Left colon (tissue), 2 donors: ENCODE measurements at places on chromosomes 4 and X.

DNA sequence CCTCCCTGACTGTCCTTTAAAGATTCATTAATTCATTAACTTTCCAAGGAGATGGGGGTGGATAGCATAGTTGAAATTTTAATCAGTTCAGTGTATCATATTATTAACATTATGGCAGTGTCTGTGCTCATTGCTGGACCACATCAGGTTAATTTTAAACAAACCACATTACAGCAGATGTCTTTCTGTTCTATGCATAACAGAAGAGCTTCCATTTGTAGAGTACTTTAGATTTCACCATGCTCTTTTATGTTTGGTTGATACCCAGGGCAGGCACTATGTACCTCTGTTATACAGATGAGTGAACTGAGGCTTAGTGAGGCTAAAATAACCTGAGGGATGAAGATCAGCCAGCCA, 41.1 kb downstream of the AFF2 start:
- no peak for DNase-seq

DNA sequence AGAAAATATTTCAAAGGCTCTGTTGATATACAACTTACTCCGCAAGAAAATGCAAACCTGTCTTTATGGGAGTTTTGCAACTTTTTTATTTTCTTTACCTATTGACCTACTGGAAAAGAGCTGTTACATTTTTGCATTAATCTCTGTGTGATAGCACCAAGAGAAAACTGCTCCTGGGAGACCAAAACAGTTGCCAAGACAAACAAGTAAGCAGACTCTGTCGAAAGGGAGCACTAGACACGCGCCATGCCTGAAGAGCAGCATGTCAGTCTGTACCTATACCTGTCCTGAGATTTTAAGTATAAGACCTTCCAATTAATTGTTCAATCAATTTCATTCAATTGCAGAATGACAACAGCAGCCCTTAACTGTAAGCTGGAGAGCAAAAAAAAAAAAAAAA, 56.0 kb upstream of the TECRL start:
- DNase-seq = no peak

DNA sequence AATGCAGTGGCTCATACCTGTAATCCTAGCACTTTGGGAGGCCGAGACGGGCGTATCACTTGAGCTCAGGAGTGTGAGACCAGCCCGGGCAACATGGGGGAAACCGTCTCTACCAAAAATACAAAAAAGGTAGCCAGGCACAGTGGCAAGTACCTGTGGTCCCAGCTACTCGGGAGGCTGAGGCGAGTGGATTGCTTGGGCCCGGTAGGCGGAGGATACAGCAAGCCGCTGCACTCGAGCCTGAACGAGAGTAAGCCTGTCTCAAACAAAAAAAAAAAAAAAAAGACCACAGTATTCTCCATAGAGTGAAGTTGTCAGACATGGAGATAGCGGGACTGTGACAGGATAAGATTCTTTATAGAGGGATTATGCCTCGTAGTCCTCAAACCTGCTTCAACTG, 76.1 kb upstream of the SH3RF1 start:
- DNase-seq = no peak

GRCh38 chr4:103204111-103204510, 6.0 kb upstream of the CENPE start:
- no peak for DNase-seq

- no peak for DNase-seq
Measured at GRCh38 chrX:65689377-65689776, 21.9 kb downstream of the MSN start.

DNA sequence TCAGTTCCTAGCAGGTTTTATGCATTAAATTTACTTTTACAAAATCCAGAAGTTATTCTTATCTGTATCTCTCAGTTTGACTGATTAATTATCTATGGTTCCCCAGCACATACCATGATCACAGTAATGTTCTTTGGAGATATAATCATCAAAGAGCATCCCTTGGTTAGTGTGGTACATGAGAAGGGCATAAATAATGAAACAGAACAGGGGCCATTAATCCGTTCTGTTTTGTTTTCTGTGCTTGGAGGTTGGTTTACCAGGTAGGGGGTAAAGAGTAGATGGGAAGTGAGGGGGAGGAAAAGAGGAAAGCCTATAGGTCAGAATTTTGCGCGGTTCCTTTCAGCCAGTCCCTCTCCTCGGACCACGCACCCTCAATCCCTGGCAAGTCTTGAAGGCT, 718.7 kb upstream of the TENM3 start:
- no peak for DNase-seq

DNA sequence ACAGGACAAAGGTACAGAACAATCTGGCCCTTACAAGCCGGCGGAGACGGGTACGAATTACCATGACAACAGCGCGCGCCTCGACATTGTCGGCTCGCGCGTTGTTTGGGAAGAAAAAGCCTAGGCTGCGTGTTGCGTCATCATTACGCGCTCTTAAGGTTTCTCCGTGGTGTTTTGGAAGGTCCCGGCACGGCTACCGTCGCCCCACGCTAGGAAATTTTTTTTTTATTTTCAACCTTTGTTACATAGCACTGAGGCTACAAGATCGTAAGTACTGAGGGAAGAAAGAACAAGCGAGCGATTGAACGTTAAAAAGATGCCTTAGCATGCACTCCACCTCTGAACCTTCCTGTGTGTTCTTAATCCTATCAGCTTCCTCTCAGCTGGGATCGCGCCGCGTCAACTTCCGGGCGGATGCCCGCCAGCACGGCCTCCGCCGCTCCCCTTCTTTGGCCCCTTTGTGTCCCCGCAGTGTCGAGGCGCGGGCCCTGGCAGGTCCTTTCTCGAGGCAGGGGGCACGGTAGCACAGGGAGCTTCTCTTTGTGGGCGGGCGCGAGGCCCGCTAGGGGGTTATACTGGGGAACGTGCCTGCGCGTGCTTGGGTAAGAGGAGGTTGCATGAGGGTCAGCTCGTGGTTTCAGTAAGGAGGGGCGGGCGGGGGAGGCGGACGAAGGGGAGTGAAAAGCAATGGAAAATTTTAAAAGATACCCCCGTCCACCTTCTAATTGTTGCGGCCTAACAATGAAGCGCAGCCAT, at the start of gene SMARCAD1:
SMARCAD1 (plus strand) TSS at position 397 of the 756 bp plus-strand sequence. CDS start 530 bp downstream, outside the sequence.
- peak; percentile 96 for DNase-seq

GRCh38 chr4:57084360-57084759, 25.8 kb downstream of the IGFBP7 start:
- no peak for DNase-seq

GRCh38 chr4:112315446-112315845, 18.3 kb downstream of the ALPK1 start:
- no peak for DNase-seq

DNA sequence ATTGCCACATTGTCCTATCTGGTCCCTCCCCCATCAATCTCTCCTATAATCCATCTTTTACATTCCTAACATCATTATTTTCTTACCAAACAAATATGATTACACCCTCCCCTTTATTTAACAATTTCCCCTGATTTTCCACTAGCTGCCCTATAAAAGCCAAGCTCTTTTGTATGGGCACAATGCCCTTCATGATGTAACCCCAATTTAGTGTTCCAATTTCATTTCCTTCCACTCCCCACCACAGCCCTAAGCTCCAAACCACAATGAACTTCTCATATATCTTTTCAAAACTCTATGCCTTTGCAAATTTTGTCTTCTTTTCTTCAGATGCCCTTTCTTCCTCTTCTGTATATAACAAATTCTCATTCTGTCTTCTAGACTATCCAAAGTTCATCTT, 39.5 kb upstream of the PTPN13 start:
- DNase-seq = no peak

DNA sequence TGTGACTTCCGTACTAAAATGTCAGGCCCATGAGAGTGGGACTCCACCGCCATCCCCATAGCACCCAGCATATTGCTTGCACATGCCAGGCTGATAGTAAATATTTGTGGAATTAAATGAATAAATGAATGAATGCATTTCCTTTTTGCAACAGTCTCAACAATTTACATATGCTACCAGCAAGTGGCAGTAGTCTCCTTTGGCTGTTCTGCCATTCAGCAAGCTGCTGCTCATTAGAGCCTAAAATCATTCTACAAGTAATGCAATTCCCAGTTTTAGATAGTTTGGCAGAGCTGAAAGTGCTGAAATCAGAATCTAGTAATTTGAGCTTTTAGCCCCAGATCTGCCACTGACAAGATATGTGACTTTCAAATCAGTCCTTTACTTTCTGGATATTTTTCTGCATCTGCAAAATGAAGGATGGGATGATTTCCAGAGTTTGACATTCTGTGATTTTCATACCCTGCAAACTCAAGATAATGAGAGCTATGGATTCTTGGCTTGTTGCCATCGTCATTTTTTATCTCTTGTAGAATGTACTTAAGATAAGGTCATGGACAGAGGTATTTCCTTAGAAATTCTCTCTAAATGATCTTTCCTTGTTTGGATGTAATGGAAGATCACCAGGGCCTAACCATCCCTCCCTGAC, 35.7 kb upstream of the INTS6L start:
- DNase-seq = no peak

GRCh38 chrX:104565791-104566680, at the start of gene IL1RAPL2:
TSS of gene IL1RAPL2 (plus strand) at chrX:104566199.
- no peak for DNase-seq

- DNase-seq = no peak
Measured at GRCh38 chrX:79096145-79096556, 48.3 kb upstream of the GPR174 start.

DNA sequence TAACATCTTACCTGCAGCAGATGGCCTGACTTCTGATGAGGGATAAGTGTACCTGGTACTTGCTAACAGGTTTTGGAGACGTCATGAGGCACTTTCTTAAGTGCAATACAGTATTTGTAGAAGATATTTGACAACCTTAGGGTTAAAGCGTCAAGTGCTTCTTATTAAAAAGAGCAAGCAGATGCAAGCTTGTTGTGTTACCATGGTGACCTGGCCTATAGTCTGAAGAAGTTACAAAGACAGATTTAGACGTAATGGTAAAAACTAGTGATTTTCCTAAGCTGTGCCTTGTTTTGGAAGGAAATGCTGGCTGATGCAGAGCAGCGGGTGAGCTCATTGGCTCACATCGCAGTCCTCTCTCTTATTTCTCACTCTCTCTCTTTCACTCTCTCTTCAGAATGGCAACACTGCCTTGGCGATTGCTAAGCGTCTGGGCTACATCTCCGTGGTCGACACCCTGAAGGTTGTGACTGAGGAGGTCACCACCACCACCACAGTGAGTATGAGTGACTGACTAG, 243.6 kb downstream of the ANK2 start:
- DNase-seq = no peak

DNA sequence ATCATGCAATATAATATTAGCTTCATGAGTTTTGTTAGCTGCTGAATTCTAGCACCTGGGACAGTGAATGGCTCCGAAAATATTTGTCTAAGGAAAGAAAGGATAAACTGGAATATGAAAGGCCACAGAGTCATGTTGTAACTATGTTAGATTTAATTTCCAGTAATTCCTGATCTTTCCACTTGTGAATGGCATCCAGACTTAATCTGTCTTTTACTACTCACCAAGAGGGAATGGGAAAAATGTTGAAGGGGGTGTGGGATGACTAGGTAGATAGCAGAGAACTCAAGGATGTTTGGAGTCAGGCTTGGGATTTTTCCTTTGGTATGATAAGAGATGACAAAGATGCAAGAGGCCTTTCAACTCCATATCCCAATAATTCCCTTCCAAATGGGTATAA, 9.4 kb downstream of the ADH6 start:
- DNase-seq = no peak

- DNase-seq = no peak
Measured at GRCh38 chrX:67613996-67614395, 70.2 kb downstream of the AR start.

DNA sequence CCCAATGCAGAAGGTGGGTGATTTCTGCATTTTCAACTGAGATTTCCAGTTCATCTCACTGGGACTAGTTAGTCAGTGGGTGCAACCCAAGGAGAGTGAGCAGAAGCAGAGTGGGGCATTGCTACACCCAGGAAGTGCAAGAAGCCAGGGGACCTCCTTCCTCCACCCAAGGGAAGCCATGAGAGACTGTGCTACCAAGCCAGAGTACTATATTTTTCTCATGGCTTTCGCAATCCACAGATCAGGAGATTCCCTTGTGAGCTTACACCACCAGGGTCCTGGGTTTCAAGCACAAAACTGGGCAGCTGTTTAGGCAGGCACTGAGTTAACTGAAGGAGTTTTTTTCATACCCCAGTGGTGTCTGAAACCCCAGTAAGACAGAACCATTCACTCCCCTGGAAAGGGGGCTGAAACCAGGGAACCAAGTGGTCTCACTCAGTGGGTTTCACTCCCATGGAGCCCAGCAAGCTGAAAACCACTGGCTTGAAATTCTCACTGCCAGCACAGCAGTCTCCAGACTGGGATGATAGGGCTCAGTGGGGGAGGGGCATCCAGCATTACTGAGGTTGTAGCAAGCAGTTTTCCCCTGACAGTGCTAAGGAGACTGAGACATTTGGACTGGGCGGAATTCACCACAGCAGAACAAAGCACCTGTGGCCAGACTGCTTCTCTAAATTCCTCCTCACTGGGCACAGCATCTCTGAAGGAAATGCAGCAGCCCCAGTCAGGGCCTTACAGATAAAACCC, 903.4 kb downstream of the TECRL start:
- DNase-seq = no peak

DNA sequence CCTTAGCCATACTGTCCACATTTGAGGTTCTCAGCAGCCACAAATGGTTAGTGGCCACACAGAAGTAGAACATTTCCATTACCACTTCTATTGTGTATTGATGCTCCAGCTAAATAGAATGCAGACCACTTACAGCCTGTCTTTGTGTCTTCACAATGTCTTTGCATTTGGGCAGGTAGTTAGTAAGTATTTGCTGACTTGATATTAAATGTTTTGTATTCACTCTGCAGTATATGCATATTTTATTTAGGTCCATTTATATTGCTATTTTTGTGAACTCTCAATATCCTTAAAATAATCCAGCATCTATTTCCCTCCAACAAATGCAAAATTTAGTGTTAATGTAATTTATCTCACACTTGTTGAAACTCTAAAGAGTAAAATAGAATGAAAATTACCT, 26.6 kb downstream of the ANAPC4 start:
- DNase-seq = no peak

DNA sequence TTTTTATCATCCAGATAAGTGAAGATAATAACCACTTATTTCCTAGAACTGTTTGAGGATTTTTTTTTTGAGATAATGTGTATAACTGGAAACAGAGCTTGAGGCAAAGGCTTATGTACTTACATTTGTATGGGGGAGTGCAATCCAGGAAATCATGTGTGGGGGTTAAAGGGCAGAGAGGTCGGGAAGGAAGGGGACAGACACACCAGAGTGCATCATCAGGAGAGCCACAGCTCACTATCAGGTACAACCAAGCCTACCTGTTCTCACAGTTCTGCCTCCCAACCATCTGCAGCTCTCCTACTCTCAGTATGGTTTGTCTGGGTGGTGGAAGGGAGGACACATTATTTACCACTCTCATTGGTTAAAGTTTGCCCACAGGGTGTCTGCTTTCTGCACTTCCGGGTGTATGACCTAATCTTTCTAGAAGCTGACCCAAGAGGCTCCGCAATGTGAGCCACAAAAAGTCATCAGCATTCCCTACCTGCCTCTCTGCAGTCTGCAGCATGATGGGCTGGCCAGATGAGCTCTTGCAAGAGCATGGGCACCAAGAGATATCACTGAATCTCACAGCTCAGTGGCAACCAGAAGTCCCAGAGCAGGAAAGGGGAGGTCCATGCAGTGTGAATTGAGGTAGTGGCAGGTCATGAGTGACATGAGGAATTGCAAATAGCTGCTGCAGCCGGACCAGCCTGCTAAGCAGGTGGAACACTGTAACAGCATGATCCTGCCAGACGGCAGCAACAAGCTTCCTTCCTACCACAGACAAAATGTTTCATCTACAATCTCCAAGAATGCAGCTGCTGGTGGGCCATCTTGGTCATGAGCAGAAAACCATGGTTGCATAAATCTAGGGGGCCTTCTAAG, 36.9 kb upstream of the SPRY1 start:
- no peak for DNase-seq

GRCh38 chrX:23504895-23505294, 162.4 kb upstream of the PRDX4 start:
- DNase-seq = no peak
